Jurkat, Clone E6-1 (cell line): ENCODE measurements at places on chromosomes 3 and 15.

- no peak for DNase-seq
Observed at GRCh38 chr3:36891701-36892160, 53.1 kb downstream of the TRANK1 start.

- DNase-seq = no peak
Observed at GRCh38 chr3:193974191-193974652, 161.7 kb upstream of the HES1 start.

DNA sequence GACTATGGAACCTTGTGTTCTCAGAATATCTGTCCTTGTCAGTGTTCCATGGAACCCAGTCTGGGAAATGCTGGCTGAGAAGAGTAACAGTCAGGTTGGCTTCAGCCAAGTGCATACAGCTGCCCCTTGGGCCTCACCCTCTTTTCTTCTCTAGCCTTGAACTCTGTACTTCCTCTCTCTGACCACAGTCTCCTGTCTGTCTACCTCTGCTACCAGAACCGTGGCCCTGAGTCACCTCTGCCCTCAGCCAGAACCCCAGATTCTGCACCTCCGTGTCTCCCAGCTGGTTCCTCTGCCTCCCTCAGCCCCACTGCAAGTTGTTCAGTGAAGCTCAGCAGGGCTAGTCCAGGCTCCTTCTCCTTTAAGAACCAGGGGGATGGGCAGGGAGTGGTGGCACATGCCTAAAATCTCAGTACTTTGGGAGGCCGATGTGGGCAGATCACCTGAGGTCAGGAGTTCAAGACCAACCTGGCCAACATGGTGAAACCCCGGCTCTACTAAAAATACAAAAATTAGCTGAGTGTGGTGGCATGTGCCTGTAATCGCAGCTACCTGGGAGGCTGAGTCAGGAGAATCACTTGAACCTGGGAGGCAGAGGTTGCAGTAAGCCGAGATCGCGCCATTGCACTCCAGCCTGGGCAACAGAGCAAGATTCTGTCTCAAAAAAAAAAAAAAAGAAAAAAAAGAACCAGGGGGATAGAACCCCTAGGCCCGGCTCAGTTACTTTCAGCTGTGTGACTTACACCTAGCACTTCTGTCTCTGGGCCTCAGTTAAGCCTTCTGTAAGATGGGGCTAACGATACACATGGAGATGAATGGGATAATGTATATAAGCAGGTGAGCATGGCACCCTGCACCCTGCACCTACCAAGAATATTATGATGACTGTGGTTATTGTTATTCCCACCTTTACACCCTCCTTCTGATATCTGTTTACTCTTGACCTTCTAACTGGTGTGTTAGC, 24.3 kb upstream of the TATDN2 start:
- no peak for DNase-seq

- DNase-seq = no peak
Observed at GRCh38 chr15:68285259-68285980, 7.9 kb downstream of the FEM1B start.

- no peak for DNase-seq
Observed at GRCh38 chr15:89051875-89052274, 36.4 kb upstream of the ABHD2 start.

GRCh38 chr3:70980646-70981170, 602.8 kb downstream of the FOXP1 start:
- DNase-seq = peak; percentile 46

GRCh38 chr3:73120710-73121109, 59.3 kb downstream of the EBLN2 start:
- DNase-seq = no peak

- no peak for DNase-seq
Observed at GRCh38 chr3:123163141-123163540, 38.6 kb upstream of the SEC22A start.

GRCh38 chr15:43531018-43531670, 13.7 kb downstream of the MAP1A start:
- no peak for DNase-seq

DNA sequence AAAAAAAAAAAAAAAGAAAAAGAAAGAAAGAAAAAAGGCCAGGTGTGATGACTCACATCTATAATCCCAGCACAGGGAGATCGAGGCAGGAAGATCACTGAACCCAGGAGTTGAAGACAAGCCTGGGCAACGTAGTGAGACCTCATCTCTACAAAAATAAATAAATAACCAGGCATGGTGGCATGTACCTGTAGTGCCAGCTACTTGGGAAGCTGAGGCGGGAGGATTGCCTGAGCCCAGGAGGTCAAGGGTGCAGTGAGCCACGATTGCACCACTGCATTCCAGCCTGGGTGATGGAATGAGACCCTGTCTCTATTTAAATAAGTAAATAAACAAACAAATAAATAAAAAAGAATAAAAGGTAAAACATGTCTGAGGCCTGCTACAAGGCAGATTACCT, 39.3 kb upstream of the LACTB start:
- no peak for DNase-seq

GRCh38 chr15:33113666-33114373, 80.7 kb downstream of the FMN1 start:
- DNase-seq = no peak

DNA sequence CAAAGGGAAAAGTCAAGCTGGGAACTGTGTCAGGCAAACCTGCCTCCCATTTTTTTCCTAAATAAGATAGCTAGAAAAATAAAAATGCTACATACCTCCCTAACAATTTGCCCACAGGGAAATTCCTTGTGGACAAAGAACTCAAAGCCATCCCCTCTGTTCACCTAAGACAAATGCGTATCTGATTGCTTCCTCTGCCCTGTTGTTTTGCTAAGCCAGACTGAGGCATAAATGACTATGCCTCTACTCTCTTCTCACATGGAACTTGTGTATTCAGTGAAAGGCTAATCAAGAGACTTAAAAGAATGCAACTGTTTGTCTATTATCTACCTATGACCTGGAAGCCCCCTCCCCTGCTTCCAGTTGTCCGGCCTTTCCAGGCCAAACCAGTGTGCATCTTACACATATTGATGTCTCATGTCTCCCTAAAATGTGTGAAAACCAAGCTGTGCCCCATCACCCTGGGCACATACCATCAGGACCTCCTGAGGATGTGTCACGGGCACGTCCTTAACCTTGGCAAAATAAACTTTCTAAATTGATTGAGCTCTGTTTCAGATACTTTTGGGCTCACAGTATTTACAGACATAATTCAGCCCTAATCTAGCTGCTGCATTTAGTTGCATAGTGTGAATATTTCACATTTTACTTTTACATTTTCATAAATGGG, 15.8 kb downstream of the CHD2 start:
- DNase-seq = no peak

DNA sequence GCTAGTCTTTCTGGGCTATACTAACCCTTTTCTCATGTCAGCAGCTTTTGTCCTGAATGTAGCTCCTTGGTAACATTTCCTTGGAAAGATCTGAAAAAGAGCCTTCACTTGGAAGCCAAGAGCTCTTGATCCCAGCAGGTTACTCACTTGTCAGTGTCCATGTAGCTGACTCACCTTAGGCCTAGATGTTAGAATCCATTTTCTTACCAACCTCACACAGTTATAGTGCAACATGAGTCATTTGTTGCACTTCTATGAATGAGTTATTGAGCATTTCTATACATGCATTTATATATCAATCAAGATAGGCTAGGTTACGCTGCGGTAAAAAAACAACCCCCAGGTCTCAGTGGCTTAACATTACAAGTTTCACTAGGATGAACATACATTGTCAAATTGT, 106.8 kb upstream of the SLC7A14 start:
- DNase-seq = no peak

DNA sequence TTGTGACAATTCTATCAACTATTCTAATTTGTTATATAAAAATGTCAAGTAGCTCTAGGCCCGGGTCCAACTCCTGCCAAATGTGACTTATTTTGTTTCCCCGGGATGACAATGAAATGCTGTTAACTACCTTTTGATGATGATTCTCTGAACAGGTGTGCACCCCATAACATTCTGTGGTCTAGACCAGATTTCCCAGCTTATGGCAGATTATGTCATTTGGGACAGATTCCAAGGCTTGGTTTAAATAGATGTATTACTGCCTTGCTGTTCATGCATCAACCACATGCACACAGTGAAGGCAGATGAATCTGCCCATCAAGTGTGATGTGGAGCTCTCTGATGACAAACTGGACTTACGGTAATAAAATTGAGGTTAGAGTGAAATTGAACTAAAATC, 150.5 kb downstream of the MECOM start:
- DNase-seq = no peak

DNA sequence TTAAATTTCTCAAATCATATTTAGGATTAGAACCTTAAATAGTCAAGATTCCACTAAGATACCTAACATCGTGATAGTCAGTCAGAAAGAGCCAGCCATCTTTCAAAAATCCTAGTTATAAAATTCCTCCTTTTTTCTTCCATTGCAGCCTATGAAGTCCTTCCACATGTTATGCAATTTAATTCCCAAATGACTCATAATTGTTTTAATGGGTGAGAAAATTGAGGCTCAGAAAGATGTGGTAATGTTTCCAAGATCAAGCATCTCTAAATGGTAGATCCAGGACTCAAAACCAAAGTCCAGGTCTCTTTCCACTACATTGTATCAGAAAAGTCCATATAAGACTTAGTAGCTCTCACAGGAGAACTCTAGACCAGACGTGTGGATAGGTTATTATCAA, 9.5 kb downstream of the CFAP44 start:
- no peak for DNase-seq

- DNase-seq = no peak
Observed at GRCh38 chr15:92733934-92734521, 78.5 kb upstream of the FAM174B start.

DNA sequence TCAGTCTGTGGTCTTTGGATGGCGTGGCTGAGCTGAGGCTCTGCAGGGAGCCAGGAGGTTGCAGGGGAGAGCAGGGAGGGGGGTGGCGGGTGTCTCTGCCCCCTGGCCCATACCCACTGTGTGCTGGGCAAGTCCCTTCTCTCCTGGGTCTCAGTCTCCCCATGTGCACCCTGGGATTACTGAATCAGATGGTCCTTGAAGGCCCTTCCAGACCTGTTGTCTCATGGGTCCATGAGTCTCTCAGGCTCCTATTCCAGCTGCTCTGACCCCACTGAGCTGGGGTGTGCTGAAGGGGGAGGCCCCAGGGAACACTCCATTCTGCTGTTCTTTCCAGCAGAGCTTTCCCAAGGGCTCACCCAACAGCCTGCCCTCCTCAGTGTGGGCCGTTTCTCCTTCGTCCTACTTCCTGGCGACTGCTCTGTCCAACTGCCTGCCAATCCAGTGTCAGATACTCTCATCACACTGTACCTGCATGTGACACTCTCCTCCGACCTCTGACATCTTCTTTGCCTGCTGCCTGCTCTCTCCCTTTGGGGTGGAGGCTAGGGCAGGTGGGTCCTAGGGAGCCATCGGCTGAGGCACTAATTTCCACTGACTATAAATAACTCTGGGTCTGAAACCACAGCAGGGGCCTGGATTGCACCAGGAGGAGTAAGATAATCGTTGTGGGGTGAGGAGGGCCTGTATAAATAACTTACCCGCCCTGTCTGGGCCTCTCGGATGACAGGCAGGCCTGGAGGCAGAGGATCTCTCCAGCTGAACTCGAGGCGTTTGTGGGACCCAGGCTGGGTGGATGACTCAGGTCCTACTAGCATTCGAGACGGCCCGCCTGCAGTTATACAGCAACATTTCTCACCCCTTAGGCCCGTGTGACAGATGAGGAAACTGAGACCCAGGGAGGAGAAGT, 67.1 kb downstream of the ATP2B2 start:
- no peak for DNase-seq

DNA sequence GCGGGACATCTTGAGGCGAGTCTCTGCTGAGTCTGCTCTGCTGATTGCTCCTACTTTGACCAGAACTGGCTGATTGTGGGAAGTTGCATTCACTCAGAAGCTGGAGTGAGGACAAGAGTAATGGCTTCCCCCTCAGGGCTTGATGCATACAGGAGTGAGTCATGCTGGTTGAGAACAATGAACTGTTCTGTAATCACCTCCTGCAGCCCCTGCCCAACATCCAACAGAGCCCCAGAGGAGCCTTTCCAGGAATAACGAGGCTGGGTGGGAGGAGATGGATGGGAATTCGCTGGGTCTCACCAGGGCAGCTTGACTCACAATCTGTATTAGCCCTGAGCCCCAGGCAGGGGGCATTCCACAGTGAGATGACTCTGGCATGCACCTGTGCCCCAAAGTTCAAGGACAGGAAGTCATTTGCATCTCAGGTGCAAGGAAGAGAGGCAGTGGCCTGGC, 85.0 kb downstream of the RAB11A start:
- no peak for DNase-seq

DNA sequence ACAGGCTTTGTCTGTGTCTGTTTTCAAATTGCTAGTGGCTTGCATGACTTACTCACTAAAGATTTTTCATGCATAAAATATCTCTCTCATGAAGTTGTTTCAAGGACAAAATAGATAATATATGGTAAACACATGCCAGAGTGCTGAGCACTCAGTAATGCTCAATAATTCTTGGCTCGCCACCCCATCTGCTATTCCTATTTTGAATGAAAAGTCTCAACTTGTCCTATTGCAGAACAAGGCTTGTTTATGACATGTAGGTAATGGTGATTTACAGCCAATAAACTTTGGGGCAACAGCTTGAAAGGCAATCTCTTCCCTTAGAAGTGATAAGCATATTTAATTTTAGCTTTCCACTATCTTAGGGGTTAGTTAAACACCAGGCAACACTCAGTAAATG, 789.0 kb upstream of the ROBO1 start:
- DNase-seq = no peak

DNA sequence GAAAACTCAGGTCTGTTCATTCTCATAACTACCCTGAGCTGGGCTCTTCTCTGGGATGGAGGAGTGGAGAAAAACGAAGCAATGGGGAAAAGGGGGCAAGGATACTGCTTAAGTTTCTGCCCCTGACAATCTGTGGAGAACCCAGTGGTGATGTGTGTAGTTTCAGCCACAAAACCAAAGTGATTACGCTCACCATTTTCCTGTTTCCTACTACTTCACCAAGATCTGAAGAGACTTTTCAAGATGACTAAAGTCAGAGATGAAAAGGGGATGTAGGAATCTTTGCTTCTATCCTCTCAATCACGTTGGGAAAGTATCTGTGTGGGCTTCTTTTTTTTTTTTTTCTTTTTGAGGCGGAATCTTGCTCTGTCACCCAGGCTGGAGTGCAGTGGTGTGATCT, 8.3 kb upstream of the UBE2E1 start:
- DNase-seq = no peak

- peak; percentile 32 for DNase-seq
Observed at GRCh38 chr15:55289746-55290527, at the start of gene RAB27A. RAB27A (minus strand) TSS chr15:55289813; CDS start chr15:55234934, 54,879 bp downstream.

- peak; percentile 94 for DNase-seq
Observed at GRCh38 chr15:85582131-85583079, 202.0 kb downstream of the AKAP13 start.

DNA sequence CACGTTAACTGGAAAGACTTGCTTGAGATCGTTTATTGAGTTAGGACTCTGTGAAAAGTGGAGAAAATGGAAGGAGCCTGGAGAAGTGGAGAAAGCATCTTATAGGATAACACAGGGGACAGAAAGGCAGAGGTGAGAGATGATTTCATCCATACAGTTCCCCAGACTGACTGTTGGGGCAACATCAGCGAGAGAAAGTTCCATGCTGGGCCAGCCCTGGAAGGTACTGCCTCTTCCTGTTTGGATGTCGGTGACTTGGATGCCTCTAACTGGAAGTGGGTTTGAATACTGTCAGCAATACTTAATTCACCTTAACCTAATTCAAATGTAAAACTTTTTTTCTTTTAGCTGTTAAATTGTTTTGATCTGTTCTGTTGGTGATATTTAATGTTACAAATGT, 32.3 kb downstream of the ATP13A5 start:
- DNase-seq = no peak
